ENCODE measurements at places on chromosomes 2 and 18. TPM values are rescaled to one million over a fixed set of nuclear protein-coding genes. Genes with fewer than 3 reads are reported as not detected.

EGR4 gene
- not detected for total RNA-seq

POTEI gene
- total RNA-seq = not detected

STARD6 gene
- total RNA-seq = not detected

PRSS56 gene
- total RNA-seq = not detected

IL1A gene
- 0.90 TPM for total RNA-seq

KCNE4 gene
- total RNA-seq = 22.2 TPM

STARD7 gene
- 170 TPM for total RNA-seq

DPP10 gene
- not detected for total RNA-seq

MDH1B gene
- 0.81 TPM for total RNA-seq

CROCC2 gene
- 0.41 TPM for total RNA-seq

ST6GAL2 gene
- 0.09 TPM for total RNA-seq

RAB6D gene
- total RNA-seq = under 0.01 TPM

DNAJC5G gene
- not detected for total RNA-seq

NT5C1B gene
- not detected for total RNA-seq

MAP4K3 gene
- total RNA-seq = 48.0 TPM

GRB14 gene
- total RNA-seq = 6.9 TPM

GALNT3 gene
- 3.1 TPM for total RNA-seq

UGT1A9 gene
- not detected for total RNA-seq

PIEZO2 gene
- 1.6 TPM for total RNA-seq

RIT2 gene
- total RNA-seq = not detected

HOXD9 gene
- not detected for total RNA-seq

NMUR1 gene
- not detected for total RNA-seq

SLC14A1 gene
- total RNA-seq = 5.6 TPM

PSMA8 gene
- total RNA-seq = not detected

TMEM247 gene
- not detected for total RNA-seq

PKDCC gene
- 57.8 TPM for total RNA-seq

GTF2A1L gene
- total RNA-seq = not detected

CYP27A1 gene
- total RNA-seq = 10.5 TPM

Data from fibroblast of the aortic adventitia (primary cell).